ENCODE measurements at places on chromosomes 6 and 20. TPM values are rescaled to one million over a fixed set of nuclear protein-coding genes. Genes with fewer than 3 reads are reported as not detected.

- peak; percentile 20 for DNase-seq
Measured at GRCh38 chr20:53149890-53150205, 177.7 kb downstream of the TSHZ2 start.

DNA sequence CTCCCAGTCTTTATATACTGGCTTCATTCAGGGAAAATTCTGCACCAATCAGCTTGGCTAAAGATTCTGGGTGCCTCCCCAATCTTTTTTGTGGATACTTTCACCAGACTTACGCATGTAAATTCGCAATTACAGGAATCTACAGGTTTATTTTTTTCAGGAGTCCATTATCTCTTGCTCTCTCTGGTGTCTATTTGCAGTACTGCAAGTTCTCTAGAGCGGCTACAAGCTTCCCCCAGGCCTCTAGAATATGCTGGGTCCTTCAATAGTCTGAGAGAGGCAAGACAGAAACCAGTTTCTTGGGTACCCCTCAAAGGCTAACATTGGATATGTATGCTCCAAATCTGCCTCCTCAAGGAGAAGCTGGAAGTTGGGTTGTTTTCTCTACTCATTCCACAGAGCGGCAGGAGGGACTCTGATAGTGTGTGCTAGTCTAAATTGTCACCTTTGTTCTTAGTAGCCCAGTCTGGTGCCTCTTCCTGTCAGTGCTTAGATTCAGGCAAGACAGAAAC lies 58.5 kb downstream of the SUN5 start:
- no peak for DNase-seq

DNA sequence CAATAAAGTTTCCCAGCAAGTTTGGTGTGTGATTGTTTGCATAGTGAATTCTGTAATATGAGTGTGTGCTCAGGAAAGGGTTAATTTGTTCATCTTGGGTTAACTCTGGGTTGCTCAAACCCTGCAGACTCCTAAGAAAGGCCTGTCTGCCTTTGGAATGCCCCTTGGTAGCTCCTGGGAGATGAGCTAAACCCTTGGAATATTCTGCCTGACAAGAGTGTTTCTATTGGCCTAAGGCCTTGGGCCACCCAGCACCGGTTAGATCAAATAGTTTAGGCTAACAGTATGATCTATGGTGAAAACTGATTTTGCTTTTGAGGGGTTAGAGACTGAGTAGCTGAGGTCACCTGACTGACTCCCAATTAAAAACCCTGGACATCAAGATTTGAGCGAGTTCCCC lies 248.3 kb downstream of the GRM1 start:
- DNase-seq = no peak

TUBB2A gene
- 43.2 TPM for total RNA-seq

GRCh38 chr6:100808638-100809275 lies 72.4 kb downstream of the ASCC3 start:
- DNase-seq = no peak

SHLD1 gene
- 4.0 TPM for total RNA-seq

DNA sequence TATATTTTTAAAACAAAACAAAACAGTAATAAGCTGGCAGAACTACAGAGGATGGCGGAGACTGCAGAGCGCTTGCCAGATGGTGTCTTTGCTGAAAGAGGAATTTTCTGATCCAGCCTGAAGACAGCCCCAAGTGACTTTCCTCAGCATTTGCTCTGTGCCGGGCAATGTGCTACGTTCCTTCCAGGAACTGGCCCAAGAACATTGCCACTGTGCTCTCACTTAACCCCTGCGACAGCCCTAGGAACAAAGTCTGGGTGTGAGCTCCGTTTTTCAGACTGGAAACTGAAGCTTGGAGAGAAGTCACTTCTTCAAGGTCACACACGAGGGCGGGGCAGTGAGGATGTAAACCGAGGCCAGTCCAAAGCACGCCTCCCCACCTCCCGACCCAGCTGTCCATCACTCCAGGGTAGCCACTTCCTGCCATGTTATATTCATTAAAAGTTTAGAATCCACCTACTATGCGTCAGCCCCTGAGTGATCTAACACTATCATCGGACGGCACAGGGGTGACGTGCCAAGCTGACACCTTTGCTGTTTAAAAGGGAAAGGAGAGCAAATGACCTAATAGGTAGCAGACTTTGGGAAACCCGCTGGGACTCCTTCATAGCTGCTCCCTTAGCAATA lies 22.3 kb upstream of the BMP7 start:
- DNase-seq = no peak

DNA sequence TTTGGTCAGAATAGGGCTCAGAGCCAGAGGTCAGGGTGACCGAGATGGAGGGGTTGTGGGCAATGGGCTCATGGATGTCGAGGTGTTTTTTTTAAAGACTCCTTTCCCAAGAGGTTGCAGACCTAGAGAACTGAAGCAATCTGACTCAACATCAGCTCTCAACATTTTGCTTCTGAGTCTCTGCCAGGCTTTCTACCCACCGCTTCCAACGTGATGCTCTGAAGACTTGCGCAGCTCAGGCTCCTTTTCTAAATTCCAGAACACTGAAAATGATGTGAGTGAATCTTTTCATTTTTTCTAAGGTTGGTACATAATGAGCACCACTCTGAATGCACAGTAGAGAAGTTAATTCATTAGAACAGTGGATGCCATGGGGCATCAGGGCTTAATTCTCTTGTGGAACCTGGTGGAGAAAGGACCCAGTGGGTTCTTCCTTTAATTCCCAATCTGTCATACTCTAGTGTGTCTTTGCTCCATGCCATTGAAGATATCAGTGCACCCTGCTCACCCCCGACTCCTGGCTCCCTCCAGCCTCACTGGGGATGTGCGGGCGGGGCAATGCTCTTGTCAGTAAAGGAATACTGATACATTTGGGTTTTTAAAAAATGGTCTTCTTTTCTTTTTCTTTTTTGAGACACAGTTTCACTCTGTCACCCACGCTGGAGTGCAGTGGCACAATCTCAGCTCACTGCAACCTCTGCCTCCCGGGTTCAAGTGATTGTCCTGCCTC lies 17.0 kb upstream of the KIF13A start:
- no peak for DNase-seq

DNA sequence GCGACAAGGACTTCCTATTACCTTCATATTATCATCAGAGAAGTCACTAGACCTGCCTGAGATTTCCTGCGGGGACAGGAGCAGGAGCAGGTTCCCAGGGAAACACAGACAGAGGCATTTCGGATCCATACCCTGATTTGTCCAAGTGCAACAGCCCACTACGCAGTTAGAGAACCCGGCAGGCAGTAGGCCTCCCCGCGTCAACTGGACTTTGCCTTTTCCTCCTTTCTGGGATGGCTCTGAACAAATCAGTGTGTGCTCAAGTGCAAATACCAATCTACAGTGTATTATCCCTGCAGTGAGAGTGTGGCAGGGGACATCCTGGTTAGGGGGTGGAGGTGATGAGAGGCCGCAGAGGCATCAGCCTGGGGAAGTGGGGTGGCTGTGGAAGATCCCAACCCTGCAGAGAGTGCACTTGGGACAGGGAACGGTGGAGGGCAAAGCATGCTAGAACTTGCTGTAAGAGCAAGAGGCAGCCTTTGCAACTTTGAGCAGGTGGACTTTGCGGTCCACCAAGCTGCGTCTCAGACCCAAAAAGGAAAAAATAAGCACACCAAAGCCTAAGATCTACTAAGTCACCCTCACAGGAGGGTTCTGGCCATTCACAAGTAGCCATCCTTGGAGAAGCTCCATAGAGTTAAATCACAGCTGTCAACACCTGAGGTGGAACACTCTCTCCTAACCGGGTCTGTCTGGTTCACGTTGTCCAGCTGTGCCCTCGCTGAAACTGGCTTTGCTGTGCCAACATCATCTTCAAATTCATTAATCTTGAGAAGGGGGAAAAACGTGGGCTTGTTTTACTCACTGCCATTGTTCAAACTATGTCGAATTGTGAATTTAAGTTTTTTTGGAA lies 159.1 kb downstream of the ZDHHC14 start:
- peak; percentile 68 for DNase-seq

DNA sequence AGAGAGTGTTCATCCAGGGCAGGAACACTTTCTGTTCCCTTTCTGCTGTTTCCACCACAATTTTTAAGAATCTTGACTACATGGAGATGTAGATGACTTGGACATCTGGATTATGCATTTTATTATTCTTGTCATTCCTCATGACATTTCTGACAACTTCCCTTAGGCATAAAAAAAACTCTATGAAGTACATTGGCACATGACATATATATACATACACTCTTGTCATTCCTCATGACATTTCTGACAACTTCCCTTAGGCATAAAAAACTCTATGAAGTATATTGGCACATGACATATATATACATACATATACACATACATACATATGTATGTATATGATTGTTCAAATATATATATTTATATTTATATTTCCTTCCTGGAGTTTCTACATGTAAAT lies 531.5 kb downstream of the COL12A1 start:
- no peak for DNase-seq

DNA sequence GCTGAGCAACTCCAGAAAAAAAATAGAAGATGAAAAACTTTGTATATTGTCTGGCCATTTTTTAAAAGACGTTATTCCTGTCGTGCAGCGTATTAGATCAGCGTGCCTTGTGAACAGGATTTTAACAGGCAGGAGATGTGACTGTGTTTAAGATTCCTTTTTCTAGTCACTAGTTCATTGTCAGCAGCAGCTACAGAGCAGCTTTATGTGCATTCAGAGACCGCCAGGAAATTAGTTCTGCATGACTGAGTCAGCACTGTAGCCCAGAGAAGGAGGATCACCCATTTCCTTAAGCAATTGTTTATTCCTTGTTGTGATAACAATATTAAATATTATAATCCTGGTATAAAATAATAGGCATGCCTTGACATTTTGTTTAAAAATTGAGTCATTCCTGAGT lies 75.4 kb upstream of the ADGRB3 start:
- no peak for DNase-seq

DOK5 gene
- not detected for total RNA-seq

AIF1 gene
- 5.0 TPM for total RNA-seq

GRCh38 chr6:54516321-54516720 lies 208.1 kb downstream of the TINAG start:
- DNase-seq = no peak

DNA sequence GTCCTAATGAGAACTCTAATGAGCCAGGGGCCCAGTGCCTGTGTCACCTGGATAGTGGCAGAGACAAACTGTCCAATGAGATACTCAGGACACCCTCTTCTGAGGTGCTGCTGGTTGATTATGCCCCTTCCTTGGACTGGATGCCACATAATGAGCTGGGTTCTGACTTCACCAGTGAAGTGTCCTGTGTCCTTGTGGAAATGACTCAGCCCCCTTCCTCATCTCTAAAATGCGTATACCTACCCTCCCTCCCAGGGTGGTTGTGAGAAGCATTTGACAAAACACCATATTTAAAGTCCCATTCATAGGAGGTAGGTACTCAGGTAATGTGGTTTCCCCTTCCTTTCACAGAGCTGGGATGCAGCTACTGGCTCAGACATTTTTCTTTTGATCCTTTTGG lies 28.4 kb upstream of the RNF24 start:
- no peak for DNase-seq

SRSF3 gene
- total RNA-seq = 252 TPM

GRCh38 chr6:39230654-39231035 lies 1.4 kb upstream of the KCNK5 start:
- DNase-seq = no peak

- DNase-seq = no peak
Measured at GRCh38 chr20:39049148-39049547, 87.0 kb downstream of the DHX35 start.

FAXC gene
- 4.9 TPM for total RNA-seq

DNA sequence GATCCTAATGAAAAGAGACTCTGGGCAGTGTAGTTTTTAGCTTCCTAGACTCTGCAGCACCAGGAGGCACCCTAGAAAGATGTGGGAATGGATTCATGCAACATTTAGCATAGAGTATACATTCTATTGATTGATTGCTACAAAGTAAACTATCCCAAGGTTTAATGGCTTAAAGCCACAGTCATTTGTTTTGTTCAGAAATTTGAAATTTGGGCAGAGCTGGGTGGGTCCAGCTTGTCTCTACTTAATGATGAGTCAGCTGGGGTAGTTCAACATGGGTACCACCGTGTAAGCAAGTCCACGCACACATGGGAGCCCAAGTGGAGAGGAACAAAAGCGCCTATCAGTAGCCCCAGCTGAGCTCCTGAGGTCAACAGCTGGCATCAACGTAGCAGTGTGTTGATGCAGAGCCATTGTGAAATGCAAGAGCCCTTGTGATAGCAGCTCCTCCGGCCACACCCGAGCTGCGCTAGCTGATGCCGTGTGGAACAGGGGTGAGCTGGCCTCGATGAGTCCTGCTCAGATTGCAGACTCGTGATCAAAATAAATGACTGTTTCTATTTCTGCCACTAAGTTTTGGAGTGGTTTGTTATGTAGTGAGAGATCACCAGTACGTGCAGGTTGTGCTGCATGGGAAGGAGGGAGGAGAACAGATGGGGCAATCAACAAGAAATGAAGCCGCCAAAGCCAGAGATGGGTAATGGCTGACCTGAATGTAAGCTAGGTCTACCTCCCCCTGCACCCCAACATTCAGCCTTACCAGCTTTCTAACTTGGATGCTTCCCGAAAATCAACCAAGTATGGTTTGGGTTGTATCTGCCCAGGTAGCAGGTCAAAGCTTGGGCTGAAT lies 45.7 kb upstream of the TRAF3IP2 start:
- no peak for DNase-seq

GRCh38 chr6:4125500-4125899 lies 9.9 kb downstream of the ECI2 start:
- DNase-seq = no peak

DNA sequence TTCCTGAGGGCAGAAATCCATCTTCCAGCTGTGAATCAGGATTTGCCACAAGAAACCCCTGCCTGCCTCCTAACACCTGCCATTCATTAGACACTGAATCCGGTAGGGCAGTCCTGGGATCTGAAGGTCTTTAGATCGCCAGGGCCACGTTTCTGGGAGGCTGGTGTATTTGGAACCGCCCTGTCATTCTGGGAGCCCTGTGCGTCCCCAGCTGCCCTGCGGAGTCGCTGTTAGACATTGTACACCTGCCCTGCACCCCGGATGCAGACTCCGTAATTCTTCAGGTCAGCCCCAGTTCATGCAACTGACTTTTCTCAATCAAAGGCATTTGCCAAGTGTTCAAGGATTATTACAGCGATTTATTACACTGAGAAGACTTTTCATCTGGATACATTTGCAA lies 193.2 kb downstream of the TBC1D7 start:
- DNase-seq = no peak

DNA sequence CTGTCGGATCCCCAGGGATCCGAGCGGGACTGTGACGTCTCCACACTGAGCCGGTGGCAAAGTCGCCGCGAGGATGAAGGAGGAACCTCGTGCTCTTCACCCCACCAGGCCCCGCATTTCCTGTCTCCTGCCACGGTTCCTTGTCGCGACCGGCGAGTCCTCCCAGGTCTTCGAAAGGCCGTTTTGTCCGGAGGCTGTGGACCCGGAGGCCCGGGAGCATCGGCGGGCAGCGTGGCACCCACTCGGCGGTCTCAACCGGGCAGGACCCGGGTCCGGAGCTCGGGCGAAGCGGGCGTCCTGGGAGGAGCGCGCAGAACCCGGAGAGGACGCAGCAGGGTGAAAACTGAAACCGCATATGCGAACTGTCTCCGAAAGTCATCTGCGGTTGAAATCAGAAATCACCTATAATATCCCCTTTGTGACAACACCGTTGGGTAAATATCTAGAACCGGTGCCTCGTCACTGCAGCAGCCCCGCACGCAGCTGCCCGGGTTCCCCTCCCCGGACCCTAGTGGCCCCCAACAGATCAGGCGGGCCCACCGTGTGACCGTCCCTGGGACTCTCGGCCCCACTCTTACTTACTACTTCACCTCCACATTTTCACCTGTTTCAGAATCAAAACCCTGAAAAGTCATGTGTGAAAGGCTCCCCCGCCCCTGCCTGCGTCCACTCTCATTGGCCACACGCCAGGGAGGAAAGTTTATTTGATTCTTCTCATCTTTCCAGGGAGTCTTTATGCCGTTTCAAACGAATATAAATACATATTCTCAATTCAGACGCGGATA lies 3.1 kb upstream of the ULBP2 start:
- DNase-seq = no peak

Measured in colonic mucosa (tissue), 4 donors.